Esophagus muscularis mucosa (tissue), 4 donors: ENCODE measurements at places on chromosomes 16 and 17. TPM values are rescaled to one million over a fixed set of nuclear protein-coding genes. Genes with fewer than 3 reads are reported as not detected.

DNA sequence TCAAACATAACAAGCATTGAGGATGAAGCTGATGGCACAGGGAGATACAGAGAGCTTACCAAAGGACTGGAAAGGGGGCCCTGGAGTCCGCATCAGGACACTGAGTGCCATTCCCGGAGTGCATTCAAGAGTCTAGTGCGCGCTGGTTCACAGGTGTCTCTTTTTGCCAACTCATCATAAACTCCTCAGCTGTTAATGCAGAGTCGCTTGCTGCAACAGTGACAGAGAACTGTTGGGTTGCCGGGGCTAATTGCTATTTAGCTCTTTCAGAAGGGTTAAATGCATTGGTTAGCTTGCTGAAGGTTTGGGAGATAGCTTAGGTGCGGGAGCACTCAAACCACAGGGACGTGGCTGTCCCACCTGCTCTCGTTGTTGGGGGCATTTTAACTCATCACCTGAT lies 1091.6 kb upstream of the EEF2KMT start:
- no peaks in the 10 kb centered on the region for H3K4me1 ChIP-seq
- H3K27ac ChIP-seq = no peak overlapping the region
- DNase-seq = no peak

DNA sequence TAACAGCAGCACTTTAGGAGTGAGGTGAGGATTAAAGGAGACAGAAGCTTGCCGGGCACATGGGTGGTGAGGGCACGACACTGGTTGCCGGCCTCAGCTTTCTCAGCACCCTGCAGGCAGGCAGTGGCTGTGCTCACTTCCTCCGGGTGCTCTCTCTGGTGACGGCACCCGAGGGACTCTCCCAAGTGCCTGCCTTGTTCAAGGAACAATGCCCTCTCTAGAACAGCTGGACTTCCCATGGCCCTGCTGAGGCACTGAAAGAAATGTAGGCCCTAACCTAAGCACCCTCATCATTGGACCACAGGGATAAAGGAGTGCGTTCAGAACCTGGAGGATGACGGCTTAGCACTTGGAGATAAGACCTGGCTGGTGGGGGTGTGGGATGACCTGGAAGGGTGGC lies 72.7 kb downstream of the N4BP1 start:
- H3K4me3 ChIP-seq = no peak overlapping the region
- H3K4me1 ChIP-seq = peaks cover 40% of the 10 kb centered on the region
- no peak for DNase-seq
- H3K27me3 ChIP-seq = no peaks in the 10 kb centered on the region
- H3K36me3 ChIP-seq = peaks cover 29% of the 10 kb centered on the region

DNA sequence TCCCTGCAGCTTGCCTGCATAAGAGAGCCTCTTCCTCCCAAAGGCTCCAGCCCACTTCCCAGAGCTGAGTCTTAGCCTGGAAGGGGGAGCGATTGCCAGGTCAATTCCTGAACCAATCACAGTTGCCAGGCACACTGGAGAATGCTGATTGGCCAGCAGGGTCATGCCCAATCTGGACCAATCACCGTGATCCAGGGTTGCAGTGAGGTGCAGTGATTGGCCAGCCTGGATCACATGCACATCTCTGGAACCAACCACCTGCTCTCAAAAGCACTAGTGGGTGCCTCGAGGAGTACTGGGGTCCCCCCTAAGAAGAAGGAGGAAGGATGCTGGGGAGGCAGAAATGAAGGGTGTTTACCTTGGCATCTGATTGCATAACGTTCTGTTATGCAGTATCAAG lies 18.4 kb downstream of the NAGPA start:
- H3K36me3 ChIP-seq = no peaks in the 10 kb centered on the region
- H3K27me3 ChIP-seq = no peaks in the 10 kb centered on the region
- H3K4me3 ChIP-seq = no peak overlapping the region
- H3K4me1 ChIP-seq = no peaks in the 10 kb centered on the region

GRCh38 chr17:5468075-5468473 lies 708 bp downstream of the DHX33 start:
- no peaks in the 10 kb centered on the region for H3K36me3 ChIP-seq
- DNase-seq = no peak
- no peaks in the 10 kb centered on the region for H3K27me3 ChIP-seq
- H3K4me3 ChIP-seq = peak overlapping the region; percentile 84
- H3K4me1 ChIP-seq = peaks cover 26% of the 10 kb centered on the region
- H3K27ac ChIP-seq = peak overlapping the region; percentile 89

PLCD3 gene
- total RNA-seq = 76.2 TPM

DNA sequence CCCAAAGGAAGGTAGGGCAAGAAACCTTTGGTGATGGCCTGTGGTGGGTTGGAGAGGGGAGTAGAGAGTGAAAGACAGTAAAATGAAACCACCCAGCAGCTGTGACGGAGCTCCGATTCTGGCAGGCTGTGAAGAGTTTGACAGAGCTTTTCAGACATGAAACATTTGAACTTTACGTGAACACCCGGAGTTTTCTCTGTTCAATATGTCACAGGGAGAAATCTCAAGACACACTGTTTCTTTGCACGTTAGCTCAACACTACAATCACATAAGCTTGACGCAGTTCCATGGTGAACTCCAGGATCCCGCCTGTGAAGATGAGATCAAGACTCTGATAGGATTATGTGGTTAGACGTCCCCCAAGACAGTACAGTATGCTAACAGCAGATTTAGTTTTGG lies 79.6 kb upstream of the CDH11 start:
- no peaks in the 10 kb centered on the region for H3K36me3 ChIP-seq
- no peak overlapping the region for H3K27ac ChIP-seq
- H3K27me3 ChIP-seq = no peaks in the 10 kb centered on the region
- H3K4me3 ChIP-seq = no peak overlapping the region

DNA sequence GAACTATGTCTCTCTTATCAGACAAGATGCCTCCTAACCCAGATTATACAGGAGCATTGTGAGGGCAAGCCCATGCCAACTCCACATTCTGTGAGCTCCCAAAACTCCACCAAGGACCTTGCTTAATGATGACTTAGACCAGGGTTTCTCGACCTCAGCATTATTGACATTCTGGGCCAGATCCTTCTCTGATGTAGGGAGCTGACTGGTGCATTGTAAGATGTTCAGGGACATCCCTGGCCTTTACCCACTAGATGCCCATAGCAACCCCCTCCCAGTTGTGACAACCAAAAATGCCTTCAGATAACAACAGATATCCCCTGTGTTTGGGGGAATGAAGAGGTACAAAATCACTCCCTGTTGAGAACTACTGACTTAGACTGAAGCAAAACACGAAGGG lies 43.6 kb downstream of the HOXB1 start:
- H3K4me3 ChIP-seq = no peak overlapping the region
- peaks cover 15% of the 10 kb centered on the region for H3K4me1 ChIP-seq
- no peaks in the 10 kb centered on the region for H3K36me3 ChIP-seq
- no peaks in the 10 kb centered on the region for H3K27me3 ChIP-seq
- DNase-seq = no peak
